Chondrocyte (in vitro differentiated cells): ENCODE measurements at places on chromosomes 3 and 15.

DNA sequence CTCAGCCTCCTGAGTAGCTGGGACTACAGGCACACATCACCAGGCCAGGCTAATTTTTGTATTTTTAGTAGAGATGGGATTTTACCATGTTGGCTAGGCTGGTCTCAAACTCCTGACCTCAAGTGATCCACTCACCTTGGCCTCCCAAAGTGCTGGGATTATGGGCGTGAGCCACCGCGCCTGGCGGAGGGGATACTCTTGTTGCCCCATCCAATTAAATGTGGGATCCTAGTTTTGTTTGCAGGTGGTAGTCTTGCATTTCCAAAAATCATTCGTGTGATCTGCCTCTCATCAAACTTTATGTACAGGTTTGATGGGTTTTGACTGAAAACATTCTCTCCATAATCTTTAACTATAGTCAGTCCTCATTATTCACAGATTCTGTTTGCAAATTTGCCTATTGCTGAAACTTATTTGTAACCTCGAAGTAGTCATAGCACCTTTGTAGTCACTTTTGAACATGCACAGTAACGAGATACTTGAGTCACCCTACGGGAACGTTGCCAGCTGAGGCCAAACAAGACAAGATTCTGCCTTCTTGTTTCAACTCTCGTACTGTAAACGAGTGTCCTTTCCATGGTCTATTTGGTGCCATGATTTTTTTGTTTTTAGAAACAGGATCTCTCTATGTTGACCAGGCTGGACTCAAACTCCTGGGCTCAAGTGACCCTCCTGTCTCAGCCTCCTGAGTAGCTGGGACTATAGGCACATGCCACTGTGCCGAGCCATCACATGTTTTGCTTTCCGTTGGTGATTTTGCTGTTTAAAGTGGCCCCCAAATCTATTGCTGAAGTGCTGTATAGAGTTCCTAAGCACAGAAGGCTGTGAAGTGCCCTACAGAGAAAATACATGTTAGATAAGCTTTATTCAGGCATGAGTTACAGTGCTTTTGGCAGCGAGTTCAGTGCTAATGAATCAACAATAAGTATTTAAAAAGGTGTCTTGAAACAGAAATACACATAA, 8.1 kb upstream of the MAPK6 start:
- H3K27ac ChIP-seq = no peak overlapping the region
- H3K4me3 ChIP-seq = no peak overlapping the region
- H3K27me3 ChIP-seq = no peaks in the 10 kb centered on the region
- H3K4me1 ChIP-seq = peaks cover 10% of the 10 kb centered on the region
- no peak for DNase-seq
- no peaks in the 10 kb centered on the region for H3K36me3 ChIP-seq

GRCh38 chr3:18046131-18046915, 303.9 kb upstream of the TBC1D5 start:
- no peak overlapping the region for H3K4me3 ChIP-seq

DNA sequence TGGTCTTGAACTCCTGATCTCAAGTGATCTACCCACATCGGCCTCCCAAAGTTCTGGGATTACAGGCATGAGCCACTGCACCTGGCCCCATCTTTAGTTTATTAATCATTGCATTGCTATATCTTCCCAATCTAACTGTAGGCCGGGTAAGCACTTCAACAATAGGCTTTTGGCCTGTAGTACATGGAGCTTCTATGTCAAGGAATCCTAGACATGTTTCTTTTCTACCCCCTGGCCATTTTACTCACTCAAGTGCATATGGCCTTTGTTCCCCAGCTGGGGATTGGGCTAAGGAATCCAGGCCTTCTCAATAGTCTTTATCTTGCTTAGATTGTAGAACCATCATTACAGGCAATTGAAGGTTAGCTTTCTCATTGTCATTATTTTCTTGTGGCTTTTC, 122.3 kb upstream of the MBNL1 start:
- H3K4me3 ChIP-seq = no peak overlapping the region
- peaks cover 16% of the 10 kb centered on the region for H3K4me1 ChIP-seq
- no peak overlapping the region for H3K27ac ChIP-seq
- no peak for DNase-seq

DNA sequence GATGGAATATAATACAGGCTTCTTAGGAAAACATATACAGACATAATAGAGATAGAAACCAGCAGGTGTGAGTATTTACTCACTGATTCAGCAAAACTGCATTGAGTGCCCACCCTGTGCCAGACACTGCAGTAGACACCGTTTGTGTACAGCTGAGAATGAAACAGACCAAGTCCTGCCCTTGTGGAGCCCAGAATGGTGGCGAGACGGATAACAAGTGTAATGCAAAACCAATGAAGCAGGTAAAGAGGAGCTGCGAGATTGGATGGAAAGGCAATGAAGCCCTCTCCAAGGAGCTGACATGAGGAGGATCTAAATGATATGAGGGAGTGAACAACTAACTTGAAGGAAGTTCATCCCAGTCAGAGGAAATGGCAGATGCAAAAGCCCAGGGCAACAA, 256.4 kb downstream of the MEX3B start:
- no peaks in the 10 kb centered on the region for H3K36me3 ChIP-seq
- H3K4me3 ChIP-seq = no peak overlapping the region
- no peaks in the 10 kb centered on the region for H3K4me1 ChIP-seq
- no peak overlapping the region for H3K27ac ChIP-seq

DNA sequence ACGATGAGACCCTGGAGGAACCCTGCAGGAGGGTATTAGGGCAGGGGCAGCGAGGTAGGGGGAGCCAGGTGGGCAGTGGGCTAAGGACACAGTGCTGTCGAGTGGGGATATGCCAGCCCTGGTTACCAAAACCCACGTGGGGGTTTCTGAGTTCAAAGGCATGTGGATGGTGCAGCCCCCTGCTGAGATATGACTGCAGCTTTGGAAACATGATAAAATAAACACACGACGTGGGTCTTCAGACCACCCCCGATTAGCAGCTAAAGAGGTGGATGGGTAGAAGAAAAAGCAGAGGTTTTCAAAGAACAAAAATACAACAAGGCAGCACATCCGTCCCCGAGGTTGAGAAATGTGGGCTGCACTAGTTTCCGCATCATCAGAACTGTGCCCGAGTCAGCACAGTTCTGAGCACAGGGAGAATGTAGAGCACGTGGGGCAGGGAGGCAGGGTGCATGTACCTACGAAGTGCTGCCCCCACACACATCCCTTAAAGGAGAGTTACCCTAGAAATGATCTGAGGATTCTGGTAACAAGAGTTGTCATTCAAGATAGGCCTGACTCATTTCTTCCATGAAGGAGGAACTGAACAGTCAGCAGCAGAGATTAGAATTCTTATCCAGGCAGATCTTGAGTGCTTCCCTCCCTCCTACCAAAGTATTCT, 121.3 kb downstream of the RPLP1 start:
- no peak overlapping the region for H3K4me3 ChIP-seq
- peaks cover 19% of the 10 kb centered on the region for H3K27me3 ChIP-seq
- H3K36me3 ChIP-seq = no peaks in the 10 kb centered on the region
- peak overlapping the region; percentile 57 for H3K27ac ChIP-seq
- DNase-seq = no peak

DNA sequence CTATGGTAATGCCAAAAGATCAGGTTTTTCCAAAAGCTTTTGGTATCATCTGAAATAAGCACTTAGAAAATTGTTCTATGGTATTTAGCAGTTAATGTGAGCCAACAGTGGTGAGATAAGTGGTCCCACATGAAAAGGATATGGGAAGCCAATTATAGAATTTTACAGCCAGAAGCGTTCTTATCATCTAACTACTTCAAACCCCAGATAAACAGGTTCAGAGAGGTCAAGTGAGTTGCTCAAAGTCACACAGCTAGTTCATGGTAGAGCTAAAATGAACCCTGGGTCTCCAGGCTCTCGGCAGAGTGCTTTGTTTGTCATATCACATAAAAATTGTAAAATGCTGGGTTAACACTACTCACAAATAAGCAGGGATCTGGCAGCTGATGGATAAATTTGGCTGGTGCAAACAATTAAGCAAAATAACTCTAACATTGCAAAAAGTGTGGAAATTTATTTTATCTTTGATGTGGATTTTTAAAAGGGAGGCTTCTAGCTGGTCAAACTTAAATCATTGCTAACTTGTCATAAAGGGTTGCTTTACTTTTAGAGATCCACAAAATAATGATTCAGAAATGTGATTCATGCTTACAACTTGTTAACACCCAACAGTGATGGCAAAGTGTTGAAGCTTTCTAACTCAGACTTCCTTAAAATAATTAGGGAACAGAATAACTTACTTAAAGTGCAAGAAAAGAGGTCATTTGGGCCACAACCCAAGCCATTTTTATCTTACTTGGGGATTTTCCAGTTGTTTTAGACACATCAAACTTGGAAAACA, 202.8 kb upstream of the TBC1D5 start:
- no peaks in the 10 kb centered on the region for H3K36me3 ChIP-seq
- no peak overlapping the region for H3K27ac ChIP-seq
- peaks cover 20% of the 10 kb centered on the region for H3K4me1 ChIP-seq
- no peak for DNase-seq
- no peaks in the 10 kb centered on the region for H3K27me3 ChIP-seq

- H3K4me1 ChIP-seq = no peaks in the 10 kb centered on the region
- H3K4me3 ChIP-seq = no peak overlapping the region
- no peak overlapping the region for H3K27ac ChIP-seq
- DNase-seq = no peak
Observed at GRCh38 chr15:73849641-73850040, 23.7 kb upstream of the TBC1D21 start.

DNA sequence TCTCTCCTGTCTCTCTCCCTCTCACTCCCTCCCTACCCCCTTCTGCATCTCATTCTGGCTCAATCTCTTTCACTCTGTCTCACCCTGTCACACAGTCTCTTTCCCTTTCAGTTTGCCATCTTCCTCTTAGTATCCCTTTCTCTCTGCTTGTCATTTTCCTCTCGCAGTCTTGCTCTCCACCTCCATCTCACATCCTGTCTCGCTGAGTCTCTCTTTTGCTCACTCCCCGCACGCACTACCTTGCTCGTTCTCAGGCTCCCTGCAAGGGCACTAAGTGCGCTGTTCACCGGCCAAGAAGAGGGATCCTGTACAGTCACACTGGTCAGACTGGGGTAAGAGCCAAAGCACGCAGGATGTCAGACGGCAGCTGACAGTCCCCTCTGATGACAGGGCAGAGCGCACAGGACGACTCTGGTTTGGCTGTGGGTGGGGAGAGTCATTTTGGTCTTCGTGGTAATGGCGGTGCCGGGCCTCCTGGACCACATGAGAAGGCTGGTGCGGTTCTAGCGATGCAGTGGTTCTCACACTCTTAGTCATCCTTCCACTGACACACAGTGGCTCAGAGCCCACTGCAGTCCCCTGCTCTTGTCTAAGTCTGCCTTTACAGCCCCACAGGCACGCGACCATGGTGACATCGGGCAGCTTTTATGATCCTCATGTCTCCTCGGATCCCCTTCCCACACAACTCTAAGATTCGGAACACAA, 356.8 kb downstream of the FOXP1 start:
- peaks cover 3% of the 10 kb centered on the region for H3K36me3 ChIP-seq
- no peaks in the 10 kb centered on the region for H3K27me3 ChIP-seq
- DNase-seq = no peak
- no peak overlapping the region for H3K4me3 ChIP-seq
